ENCODE measurements at places on chromosomes 4 and X.

- DNase-seq = no peak
Observed at GRCh38 chr4:84243685-84244084, 255.4 kb downstream of the NKX6-1 start.

DNA sequence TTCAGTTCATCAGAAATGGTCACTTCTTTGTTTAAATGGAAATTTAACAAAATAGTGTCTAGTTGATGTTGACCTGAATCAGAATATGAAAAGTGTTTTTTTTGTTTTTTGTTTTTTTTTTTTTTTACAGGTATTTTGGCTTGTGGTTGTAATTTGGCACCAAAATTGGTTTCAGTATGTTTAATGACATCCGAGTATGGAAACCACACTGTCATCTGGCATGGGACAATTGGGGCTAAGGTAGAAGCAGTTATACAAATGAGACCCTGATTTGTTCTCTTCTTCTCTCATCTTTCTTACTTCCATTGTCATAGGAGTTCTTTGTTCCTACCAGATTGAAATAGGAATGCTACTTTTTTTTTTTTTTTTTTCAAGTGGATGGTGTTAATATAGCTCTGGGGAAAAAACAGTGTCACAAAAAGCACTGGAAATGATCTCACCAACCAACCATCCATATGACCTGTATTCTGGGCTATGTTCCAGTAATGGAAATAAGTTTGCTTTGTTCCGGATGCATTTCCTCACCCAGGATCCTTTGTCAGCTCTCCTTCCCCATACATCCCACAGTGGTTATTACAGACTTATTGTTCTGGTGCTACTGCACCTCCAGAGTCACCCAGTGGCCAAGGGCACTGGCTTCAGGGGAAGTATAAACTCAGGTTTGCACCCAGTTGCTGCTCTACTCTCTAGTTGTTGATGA is 95.8 kb downstream of the ATXN3L start:
- DNase-seq = no peak

GRCh38 chr4:160685729-160686128 is 1478.1 kb downstream of the FSTL5 start:
- DNase-seq = no peak

DNA sequence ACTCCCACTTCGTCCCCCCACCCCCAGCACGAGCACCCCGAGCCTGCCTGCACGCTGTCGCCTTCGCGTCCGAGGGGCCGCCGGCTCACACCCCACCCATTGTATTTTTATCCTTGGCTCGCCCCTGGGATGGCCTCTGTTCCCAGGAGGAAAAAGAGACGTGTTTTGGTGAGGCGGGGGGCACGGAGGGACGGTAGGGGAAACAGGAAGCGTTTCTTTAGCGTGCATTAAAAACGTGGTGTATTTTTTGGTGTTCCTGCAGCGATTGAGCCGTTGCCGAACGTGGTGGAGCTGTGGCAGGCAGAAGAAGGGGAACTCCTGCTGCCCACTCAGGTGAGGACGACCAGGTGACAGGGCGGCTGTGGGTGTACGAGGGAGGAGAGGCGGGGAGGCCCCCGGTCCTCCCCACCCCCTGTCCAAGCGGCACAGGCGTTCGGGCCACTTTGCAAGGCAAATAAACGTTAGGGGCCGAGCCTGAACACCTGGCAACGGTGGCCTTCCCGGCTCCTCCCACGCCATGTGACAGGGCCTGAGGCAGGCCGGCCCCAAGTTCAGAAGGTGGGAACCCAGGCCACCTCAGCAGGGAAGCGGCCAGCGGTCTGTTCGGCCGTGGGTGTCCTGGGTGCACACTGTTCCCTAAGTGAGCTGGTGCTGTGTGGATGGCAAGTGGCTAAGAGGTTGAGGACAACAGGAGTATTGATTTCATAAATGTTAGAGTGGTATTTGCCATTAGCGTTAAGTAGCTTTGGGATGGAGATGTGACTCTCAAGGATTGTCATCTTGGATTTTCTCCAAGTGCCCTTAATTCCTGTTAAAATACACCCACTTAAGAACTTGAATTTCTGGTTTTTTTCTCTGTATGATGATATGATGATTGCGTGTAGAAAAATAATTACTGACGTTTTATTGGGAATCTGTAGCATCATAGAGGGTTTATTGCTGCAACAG is 1.1 kb downstream of the TMEM131L start:
- no peak for DNase-seq

DNA sequence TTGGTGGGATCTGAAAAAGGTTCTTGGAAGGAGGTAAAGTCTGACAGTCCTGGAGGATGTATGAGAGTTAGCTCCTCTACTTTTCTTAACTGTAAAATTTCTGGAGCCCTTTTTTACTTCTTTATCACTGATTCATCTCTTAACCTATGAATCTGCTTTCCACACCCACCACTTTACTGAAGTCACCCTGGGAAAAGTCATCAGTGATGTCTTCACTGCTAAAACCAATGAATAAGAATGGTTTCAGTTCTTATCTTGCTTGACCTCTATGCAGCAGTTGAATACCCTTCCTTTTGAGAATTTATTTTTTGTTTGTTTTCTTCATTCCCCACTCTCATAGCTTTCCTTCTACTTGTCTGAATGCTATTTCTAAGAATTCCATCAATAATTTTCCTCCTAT is 80.0 kb downstream of the AREG start:
- DNase-seq = no peak

GRCh38 chr4:25330905-25331808 is 18.6 kb downstream of the ZCCHC4 start:
- DNase-seq = no peak

DNA sequence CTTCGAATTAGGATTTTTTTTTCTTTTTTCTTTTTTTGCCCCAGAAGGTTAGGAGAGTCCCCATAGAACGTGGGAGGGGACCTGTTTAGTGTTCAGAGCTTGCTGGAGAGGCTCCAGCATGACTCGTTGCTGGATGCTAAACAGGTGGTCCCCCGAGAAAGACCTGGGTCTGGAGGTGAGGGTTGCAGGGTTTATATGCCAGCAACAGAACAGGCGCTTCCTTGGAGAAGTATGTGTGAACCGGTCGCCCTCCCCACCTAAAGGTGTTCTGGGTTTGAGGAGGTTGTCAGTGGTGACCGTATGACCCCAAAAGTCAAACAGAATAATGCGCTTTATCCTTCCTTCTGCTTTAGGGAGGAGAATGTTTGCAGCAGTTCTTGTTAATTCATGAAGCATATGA is 52.1 kb upstream of the SHOX start:
- DNase-seq = no peak

DNA sequence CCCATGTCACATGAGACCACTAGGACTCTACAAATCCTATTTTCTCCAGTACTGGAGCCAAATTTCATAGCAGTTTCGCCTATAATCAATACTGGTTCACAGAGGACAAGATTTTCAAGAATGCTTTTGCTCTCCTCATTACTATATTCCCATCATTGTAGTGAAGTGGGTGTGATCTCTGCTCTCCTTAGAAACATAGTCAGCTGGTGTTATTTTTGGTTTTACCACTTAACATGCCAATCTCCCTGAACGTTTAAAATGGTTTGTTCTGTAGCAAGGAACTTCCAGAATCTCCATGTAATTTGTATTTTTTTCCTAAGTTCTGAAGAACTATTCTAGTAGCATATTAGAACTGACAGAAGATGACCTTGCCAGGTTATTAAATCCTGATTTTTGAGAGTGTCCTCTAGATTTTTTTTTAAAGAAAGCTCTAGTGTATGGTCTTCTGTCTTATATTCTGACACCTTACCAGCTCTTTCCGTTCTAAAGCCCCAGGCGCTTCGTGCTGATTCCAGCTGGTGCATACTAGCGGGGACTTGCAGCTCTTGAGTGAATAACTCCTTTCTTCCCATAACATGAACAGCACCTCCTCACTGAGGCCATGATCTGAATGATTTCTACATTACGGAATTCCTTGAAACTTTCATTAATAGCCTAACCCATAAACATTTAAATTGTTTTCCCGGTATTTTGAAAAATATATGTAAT is 1372.9 kb downstream of the TECRL start:
- DNase-seq = no peak

- no peak for DNase-seq
Observed at GRCh38 chrX:132592880-132593279, 104.0 kb upstream of the MBNL3 start.

DNA sequence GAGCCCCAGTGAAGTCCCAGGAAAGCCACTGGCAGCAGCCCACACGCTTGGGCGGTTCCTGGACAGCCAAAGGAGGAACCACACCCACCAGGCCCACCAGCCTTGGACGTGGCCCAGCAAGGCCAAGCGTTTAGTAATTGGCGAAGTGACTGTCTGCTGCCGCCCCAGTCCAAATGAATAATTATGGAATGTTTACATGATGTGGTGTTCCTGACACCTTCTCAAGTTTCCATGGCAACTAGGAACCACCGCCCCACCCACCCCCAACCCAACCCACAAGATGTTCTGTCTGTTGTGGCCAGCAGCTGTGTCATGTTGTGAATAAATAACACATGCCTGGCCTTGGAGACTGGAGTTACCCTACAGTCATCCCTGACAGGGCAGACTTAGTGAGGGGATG is 22.3 kb downstream of the APLN start:
- DNase-seq = no peak

DNA sequence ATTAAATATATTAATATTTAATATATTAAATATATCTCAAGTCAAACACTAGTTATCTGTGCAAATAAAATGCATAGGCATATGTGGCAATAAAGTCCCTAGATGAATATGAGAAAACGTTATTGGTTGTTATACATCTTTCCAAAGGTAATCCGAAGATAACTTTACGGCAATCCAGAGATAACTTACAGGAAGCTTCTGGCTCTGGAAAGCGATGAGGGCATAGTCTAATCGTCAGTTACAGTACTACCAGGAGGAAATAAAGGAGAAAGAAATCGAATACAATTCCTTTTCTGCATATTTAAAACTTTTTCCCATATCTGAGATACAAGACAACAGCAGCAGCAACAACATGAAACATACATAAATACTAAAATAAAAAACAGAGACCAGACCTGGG is 35.3 kb downstream of the CNOT6L start:
- DNase-seq = no peak

GRCh38 chrX:135382260-135382659 is 39.5 kb upstream of the SMIM10L2A start:
- DNase-seq = no peak

- DNase-seq = no peak
Observed at GRCh38 chr4:95289028-95289634, 259.6 kb downstream of the UNC5C start.

- no peak for DNase-seq
Observed at GRCh38 chr4:70927502-70928137, 25.5 kb downstream of the MOB1B start.

GRCh38 chr4:156779774-156780173 is 191.8 kb downstream of the PDGFC start:
- DNase-seq = no peak

DNA sequence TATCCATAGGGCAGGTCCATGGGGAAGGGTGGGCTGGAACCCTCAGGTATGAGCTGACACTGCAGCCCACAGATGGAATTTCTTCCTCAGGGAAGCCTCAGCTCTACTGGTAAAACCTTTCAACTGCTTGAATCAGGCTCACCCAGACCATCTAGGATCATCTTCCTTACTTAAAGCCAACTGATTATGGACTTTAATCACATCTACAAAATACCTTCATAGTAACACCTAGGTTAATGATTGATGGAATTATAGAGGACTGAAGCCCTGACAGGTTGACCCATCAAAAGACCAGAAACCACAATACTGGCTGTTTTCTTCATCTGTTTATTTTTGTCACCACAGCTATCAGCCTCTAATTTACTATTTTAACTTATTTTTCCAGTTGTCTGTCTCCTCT is 188.9 kb upstream of the BOD1L1 start:
- no peak for DNase-seq

DNA sequence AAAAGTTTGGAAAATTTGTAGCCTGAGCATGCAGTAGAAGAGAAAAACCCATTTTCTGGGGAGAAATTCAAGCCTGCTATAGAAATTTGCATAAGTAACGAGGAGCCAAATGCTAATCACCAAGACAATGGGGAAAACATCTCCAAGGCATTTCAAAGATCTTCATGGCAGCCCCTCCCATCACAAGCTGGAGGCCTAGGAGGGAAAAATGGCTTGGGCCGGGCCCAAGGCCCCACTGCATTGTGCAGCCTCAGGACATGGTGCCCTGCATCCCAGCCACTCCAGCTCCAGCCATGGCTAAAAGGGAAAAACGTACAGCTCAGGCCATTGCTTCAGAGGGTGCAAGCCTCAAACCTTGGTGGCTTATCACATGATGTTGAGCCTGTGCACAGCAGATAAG is 87.7 kb downstream of the SHROOM4 start:
- DNase-seq = no peak

DNA sequence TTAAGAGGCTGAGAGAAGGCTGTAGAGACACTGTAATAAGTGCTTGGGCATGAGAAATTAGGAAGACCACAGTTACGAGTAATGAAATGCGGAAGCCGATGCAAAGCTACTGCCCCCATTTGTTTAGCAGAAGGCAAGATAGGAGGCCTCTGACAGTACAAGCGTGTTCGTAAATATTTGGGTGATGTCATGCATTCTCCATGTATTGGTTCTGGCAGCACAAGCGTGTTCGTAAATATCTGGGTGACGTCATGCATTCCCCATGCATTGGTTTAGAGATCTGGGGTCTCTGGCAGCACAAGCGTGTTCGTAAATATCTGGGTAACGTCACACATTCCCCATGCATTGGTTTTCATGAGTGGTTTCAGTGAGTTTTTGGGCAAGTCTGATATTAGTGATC is 661.5 kb upstream of the FRG1 start:
- no peak for DNase-seq

GRCh38 chr4:103403619-103404018 is 205.5 kb upstream of the CENPE start:
- DNase-seq = no peak

DNA sequence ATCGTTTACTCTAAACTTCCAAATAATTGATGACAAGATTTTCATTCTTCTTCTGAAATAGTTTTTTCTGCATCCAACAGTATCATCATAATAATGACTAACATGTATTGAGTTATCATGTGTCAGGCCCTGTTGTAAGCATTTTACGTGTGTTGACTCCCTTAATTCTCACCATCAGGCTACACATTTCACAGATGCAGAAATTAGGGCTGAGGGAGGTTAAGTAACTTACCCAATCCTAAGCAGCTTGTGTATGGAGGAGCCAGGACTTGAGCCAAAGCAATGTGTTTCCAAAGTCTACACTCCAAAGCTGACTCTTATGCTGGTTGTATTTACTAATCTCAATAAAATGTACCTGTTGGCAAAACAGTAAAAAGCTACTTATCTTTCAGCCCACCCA is 11.2 kb upstream of the KDR start:
- DNase-seq = no peak

- no peak for DNase-seq
Observed at GRCh38 chr4:161010227-161010626, 1153.6 kb downstream of the FSTL5 start.

GRCh38 chr4:147880511-147880910 is 148.6 kb downstream of the ARHGAP10 start:
- DNase-seq = no peak

DNA sequence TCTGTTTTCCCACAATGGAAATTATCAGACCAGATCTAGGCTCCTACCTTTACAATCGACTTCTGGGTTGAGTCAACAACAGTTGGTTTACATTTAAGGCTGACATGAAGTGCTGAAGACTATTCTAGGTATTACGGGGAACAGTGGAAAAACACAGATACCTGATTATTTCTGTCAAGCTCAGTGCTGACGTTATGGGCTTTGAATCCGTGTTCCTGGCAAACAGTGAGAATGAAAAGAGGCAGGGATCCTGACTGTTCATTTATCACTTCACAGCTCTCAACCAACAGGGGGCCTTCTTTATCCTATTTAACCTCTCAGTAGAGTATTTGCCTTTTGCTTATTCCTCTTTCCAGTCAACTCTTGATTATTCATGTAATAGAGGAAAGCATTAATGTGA is 43.1 kb downstream of the TMEM164 start:
- DNase-seq = no peak

Data from stimulated activated CD4-positive, alpha-beta T cell treated with anti-CD3 and anti-CD28 coated beads, Interleukin-1b, Interleukin-23, amount 100 ng/mL, for 1 hour (primary cell).